ENCODE measurements at places on chromosomes 16 and 17.
A peak's percentile ranks its signal among the peaks of the same experiment; 100 is the strongest.

DNA sequence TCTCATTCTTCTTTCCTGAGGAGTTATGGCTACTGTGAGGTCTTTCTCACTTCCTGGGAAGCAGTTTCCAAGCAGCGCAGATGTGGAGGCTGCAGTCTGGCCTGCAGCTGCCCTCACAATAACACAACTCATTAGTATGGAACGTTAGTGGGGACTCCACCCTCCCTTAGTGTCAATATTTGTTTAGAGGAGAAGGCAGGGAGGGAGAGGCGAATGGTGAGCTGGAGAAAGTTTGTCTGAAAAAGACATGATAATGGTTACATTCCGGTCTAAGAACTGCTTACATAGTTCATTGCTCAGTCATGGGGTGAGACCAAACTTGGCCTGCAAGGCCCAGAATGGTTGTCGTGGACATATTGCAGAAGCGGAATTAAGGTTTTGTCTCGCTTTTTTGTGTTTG, 170.2 kb downstream of the HS3ST3B1 start:
- no peak for DNase-seq

DNA sequence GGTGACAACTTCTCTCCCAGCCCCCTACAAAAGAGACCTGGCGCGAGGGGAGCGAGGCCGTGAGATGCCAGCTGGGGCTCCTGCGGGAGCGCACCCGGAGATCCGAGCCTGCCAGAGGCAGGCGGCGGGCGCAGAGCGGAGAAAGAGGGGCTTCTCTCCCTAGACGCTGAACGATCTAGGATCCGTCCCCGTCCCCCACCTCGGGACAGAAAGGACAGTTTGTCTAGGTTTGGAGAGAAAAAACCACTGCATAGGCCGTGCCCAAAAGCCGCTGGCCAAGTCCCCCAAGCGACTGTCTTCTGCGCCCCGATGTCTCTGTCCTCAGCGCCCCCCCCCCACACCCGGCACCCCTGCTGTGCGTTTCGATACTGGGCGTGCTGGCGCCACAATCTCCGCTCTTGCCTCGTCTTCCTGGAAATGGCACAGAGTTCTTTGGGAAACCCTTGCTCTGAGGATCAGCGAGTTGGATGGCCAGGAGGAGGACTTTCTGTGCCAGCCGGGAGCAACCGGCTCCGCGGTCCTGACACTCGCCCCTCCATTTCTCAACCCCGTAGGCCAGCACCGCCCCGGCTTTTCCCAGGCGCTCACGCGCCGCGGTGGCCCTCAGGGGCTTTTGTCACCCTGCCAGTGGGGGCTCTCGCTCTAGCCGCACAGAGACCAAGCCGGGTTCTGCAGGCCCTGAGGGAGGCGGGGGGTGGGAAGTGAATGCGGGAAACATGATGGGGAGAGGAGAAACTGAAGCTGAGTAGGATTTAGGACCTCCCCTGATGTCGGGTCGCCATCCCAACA, 1.0 kb downstream of the SSTR2 start:
- no peak for DNase-seq

- no peak for DNase-seq
Observed at GRCh38 chr16:70678121-70678897, 7.5 kb downstream of the MTSS2 start.

DNA sequence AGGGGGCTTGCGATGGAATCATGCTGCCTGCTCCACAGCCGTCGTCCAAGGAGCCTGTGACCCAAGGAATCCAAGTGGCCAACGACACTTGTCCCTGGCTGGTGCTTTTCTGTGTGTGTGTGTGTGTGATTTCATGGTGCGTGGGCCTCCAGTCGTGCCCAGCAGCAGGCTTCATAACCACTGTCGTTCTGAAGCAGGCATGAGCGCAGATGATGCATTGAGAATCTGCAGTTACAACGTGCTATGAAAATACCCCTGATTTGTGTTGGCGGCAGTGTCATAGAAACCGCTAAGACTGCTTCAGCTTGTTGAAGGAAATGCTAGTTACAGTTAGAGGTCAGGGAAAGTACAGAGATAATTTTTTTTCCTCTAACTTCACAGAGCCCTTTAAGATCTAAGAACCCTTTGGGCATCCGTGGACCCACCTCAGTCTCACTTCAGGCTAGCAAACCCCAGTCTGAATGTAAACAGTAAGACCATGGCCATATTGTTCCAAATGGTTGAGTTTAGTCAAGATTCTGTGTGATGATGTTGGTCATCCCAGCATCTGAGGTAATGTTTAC, 15.6 kb downstream of the C16orf90 start:
- no peak for DNase-seq

- DNase-seq: no peak
Observed at GRCh38 chr16:79004309-79004708, 596.2 kb downstream of the MAF start.

GRCh38 chr16:56469748-56470147, 18.4 kb downstream of the OGFOD1 start:
- no peak for DNase-seq

DNA sequence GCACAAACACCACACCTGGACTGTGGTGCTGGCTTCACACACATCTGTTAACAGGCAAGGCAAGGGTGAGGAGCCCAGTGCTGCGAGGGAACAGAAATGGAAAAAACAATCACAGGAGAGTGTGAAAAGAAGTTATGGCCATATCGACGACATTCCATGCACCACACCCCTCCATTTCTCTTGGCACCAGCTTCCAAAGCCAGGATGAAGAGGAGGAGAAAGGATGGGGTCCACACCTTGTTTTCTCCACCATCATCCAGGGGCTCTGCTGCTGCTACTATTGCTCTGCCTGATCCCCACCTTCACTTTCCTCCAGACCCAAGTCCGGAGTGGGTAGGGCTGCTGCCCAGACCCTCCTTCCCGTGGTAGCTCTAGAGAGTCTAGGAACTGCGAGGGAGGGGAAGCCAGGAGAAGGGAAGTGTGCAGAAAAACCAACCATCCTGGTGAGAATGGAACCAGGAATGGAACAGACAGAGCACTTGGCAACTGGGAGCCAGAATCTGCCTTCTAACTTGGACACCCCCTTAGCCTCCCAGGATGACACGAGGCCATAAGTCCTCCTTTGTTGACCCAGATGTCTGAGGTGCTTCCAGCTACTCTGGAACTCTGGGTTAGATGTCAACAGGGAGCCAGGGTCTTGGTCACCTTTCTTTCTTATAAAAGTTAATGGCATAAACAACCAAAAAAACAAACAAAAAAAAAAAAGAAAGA, 1.2 kb upstream of the PROCA1 start:
- no peak for DNase-seq

DNA sequence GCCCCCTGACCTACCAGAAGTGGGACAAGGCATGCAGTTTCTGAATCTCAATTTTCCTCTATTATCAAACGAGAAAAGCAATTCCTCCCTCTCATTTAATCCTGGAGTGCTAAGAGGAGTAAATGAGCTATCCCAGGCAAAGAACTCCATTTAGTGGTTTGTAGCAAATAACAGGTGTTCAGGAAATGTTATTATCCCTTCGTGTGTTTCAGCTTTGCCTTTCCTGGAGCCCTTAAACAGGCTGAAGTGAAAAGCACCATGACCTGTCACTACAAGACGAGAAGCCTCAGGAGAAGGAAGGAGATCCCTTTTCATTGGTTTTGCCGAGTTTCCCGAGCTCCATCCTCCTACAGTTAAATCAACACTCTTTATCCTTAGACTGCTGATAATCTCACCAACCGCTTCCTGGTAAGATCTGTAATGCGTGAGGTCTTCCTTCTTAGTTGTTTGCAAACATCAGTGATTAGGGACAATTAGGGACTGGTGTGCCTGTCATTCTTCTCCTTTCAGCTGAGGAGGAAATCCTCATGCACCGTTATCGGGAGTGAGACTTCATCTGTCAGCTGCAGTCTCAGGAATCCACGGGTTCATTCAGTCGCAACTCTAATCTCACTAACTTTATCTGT, 30.8 kb upstream of the MYOCD start:
- no peak for DNase-seq

DNA sequence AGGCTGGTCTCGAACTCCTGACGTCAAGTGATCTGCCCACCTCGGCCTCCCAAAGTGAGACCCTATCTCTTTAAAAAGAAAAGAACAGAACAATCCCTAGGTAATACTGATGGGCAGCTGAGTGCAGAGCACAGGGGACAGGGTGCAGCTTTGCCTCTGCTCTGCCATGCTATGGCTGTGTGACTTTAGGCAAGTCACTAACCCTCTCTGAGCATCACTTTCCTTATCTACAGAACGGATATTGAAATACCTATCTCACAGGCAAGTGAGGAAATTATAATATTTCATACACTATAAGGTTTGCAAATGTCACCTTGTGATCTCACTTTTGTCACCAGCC, 4.1 kb downstream of the CASKIN2 start:
- DNase-seq: no peak

DNA sequence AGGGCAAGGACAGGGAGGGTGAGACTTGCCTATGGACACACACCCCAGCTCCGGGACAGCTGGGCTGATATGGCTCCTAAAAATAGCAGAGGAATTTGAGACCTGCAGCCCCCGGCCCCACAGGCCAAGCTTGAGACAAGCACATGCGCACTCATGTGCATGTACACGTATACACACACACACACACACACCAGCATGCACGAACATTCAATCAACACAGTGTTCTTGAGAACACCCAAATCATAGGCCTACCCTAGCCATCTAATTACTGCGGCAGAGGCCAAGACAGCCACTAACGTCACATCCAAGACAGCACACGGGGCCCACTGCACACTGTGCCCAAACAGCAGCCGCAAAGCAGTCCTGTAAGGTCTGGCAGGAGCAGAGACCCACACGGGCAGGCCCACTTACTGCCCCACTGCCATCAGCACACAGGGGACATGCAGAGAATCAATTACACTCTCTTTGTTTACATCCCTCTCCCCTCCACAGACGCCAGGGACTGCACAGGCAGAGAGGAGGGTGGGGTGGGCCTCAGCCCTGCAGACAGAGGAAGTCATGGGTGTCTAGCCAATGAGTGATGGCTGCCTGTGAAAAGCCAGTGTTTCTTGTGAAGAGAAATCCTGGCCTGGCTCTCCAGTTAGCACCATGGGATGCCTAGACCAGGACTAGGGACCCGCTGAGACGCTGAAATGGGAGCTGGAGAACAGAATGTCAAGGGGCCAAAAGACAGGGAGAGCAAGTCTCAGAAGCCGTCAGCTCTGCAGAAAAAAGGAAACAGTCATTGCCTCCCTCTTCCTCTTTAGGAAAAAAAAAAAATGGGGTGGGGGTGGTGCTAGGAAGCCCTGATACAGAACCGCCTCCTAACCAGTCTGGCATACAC, 39.3 kb downstream of the MYO18A start:
- no peak for DNase-seq

- DNase-seq: no peak
Observed at GRCh38 chr17:80307994-80308691, 47.5 kb downstream of the RNF213 start.

DNA sequence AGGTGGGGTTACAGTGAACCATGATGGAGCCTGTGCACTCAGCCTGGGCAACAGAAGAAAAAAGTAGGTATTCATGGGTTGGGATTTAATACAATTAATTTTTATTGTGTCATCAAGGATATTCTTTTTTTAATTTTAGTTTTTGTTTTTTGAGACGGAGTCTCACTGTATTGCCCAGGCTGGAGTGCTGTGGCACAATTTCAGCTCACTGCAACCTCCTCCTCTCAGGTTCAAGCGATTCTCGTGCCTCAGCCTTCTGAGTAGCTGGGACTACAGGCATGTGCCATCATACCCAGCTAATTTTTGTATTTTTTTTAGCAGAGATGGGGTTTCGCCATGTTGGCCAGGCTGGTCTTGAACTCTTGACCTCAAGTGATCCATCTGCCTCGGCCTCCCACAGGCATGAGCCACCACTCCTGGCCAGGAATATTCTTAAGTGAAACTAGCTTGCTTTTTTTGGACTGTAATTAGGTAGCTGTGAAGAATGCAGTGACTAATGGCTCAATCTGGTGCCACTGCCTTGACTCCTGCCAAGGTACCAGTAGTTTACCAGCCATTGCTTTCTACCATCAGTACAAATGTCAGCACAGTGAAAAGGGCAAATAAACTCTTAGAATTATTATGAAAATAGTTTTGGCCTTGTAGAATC, 4.8 kb downstream of the PPM1D start:
- DNase-seq: no peak

- peak; percentile 76 for DNase-seq
Observed at GRCh38 chr17:63699638-63700527, at the start of gene LIMD2. Gene LIMD2 (minus strand): TSS chr17:63700125. CDS start chr17:63699298, 827 bp downstream.

- no peak for DNase-seq
Observed at GRCh38 chr16:51898872-51899271, 648.1 kb downstream of the TOX3 start.

Data from stimulated activated CD4-positive, alpha-beta T cell treated with anti-CD3 and anti-CD28 coated beads, Interleukin-1b, Interleukin-23, amount 100 ng/mL, for 1 hour (primary cell).